Stimulated activated CD4-positive, alpha-beta T cell treated with anti-CD3 and anti-CD28 coated beads, Interleukin-4, amount 100 ng/mL, for 1 hour (primary cell): ENCODE measurements at places on chromosomes 4 and X.

DNA sequence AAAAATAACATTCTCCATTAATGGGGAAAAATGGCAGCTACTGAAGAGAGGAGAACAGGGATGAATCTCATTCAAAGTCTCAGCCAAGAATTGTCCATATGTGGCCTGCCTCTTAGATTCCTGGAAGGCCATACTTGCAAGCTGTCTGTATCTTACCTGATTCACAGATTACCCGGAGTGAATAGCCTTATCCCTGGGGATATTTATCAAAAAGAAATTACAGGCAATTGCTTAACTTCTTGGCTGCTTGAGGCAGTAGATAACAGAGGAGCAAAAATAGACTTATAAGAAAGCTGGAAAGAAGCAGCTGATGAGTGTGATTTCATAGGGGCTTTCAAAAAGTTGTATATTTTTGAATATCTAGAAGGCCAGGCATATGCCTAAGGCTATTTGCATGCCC lies 68.8 kb upstream of the PPP1R2C start:
- no peak for DNase-seq

- no peak for DNase-seq
Observed at GRCh38 chr4:44522761-44523445, 74.3 kb upstream of the KCTD8 start.

DNA sequence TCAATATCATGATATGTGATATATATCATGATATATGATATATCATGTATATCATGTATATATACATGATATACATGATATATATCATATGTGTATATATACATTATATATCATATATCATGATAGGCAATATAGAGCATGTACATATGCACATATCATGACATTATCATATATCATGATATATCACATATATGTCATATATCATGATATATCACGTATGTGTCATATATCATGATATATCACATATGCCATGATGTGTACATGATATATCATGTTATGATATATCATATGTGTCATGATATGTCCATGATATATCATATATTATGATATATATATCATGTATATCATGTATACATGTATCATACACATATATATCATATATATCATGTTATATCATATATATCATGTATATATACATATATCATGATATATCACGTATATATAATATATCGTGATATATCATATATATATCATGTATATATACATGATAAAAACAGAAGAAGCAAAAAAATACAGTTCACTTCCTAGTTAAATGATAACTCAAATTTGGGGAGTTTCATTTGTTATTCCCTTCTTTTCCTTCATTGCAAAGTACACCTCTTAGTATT lies 670.1 kb upstream of the EPHA5 start:
- DNase-seq: no peak

DNA sequence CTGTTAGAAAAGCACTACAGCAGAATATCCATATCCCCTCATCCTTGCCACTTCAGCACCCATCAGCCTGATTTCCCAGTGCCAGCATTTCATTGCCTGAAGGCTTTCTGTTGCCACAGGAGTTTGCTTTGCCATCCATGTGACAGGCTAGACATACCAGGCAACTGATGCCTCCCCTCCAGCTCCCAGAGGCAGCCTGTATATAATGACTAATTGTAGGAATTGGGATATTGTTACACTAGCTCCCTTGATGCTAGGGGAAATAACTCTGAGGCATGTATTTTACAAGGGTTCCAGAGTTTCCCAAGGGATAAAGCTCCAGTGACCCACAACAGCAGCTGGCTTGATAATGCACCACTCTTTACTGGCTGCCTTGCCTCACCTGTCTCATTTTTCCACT lies 608.0 kb upstream of the FTHL17 start:
- no peak for DNase-seq

DNA sequence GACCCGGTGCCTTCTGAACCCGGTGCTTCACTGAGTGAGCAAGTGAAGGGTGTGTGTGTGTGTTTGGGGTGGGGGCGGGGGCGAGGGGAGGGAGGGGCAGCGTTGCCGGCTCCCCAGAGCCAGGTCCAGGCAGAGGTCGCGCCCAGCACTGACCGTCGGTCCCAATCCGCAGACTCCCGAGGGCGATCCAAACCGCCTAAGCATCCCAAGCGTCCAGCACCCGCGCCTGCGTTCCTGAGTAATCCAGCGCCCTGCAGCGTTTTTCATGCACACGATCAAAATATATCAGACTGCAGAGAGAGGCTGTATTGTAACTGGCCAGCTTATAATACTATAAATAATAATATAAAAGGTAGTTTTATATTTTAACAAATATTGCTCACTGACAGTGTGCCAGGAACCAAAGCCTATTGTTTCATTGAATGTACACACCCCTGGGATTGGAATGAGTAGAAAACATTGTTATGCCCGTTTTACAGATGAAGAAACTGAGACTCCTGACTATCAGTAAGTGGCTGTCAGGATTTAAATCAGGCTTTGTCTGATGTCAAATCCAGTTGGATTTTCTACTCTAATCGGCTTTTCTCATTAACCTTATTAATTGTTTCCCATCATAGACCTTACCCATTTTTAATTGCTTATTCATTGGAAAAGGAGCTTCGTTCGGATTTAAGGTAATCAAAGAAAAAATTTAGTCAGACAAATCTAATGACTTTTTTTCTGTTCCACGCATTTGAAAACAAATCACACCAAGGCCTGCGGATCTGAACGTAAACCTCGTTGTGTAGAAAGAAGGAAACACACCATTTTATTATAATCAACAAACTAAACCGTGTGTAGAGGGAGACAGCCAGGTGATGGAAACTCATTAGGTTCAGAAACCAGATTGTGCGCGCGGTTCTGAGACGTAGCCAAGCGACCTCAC lies 4.0 kb upstream of the NKX3-2 start:
- no peak for DNase-seq

GRCh38 chrX:133229361-133229760 lies 11.2 kb upstream of the TFDP3 start:
- no peak for DNase-seq

DNA sequence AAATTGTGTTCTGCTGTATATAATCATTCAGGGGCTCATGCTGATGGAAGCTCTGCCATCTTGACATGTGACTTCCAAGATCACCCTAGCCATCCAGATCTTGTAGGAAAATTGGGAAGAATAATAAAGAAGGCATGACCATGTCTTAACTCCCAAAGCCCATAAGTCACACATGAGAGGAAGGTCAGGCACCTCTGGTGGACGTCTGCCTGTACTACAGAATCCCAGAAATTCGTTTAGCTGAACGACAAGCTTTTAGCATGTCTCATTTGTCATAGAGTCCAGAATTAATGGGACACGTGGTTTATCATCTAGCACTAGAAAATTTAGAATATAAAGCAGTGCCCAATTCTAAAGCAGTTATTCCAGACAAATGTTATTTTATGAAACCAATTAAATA lies 212.7 kb downstream of the CENPC start:
- no peak for DNase-seq

GRCh38 chr4:37847311-37847884 lies 20.9 kb downstream of the PGM2 start:
- no peak for DNase-seq

GRCh38 chr4:126375462-126376054 lies 1060.8 kb downstream of the FAT4 start:
- no peak for DNase-seq

DNA sequence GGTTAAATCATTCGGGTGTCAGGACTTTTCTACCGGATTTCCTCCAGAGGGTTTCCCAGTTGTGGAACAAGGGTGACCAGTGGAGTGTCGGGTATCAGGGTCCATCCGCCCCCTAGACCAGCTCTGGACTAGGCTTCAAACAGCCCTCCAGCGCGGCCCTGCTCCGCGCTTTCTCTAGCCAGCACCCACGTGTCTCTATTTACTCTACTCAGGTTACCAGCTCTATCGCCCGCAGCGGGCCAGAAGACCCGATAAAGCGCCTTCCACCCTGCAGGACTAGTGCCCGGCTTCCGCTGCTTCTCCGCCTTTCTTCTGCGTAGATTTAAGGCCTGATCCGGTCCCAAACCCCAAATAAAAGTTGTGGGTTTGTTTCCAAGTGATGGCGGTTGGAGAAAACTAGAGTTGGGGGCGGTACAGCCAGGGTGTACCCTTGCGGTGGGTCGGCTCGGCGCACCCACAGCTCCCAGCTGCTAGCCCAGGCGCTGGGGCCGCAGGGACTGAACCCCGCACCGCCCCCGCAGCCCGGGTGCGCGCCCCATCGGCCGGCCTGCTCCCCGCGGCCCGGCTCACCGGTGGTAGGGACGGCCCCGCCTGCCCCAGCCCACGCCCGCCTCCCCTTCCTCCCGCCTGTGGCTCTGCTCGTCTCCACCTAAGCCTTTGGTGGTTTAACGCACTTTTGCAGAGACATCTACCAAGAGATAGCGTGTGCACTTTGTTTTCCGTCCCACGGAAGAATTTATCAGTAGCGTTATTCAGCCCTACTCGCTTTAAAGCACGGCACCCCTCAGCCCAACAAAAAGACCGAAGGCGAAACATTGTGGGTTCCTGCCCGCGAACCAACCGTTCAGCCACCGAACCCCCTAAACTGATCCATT lies 2.1 kb downstream of the LEF1 start:
- DNase-seq: peak; percentile 75
